Right atrium auricular region (tissue), 2 donors: ENCODE measurements at places on chromosomes 3 and 15. TPM values are rescaled to one million over a fixed set of nuclear protein-coding genes. Genes with fewer than 3 reads are reported as not detected.
A peak's percentile ranks its signal among the peaks of the same experiment; 100 is the strongest.

DNA sequence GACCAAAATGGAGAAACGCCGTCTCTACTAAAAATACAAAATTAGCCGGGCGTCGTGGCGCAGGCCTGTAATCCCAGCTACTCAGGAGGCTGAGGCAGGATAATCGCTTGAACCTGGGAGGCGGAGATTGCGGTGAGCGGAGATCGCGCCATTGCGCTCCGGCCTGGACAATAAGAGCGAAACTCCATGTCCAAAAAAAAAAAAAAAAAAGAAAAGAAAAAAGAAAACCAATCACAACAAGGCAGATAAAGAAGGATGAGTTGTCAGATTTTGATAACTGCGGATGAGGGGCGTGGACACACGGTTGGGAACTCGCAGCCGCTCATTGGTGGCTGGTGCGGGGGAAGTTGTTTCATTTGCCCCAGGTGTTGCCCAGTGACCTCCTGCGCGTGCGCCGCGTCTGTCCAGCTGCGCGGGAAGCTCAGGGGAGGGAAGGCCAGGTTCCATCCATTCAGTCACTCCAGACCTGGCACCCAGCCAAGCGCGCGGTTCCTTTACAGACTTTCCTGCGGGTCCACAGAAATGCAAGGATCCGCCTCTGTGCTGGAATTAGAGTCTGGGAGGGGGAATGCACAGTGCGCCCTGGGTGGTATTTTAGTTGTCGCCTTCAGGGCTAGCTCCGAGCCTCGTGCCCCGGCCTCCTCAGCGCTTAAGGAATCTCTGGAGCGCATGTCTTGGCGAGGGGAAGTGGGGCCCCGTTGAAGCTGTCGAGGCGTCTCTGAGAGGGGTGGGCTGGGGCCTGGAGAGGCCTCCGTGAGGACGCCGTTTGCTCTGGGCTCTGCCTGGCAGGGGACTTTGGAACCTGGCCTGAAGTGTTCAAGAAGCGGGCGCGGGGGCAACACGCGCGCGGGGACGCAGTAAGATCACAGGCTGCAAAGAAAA lies 708 bp upstream of the GCHFR start:
- DNase-seq: peak; percentile 74

GRCh38 chr3:132232231-132232792 lies 84.9 kb upstream of the ACP3 start:
- DNase-seq: no peak

Gene DRD3
- not detected for total RNA-seq

Gene SNX33
- 20.5 TPM for total RNA-seq

GRCh38 chr3:54853573-54854404 lies 74.1 kb downstream of the LRTM1 start:
- peak; percentile 82 for DNase-seq
